ENCODE measurements at places on chromosomes 2 and 18.

GRCh38 chr2:202760848-202761247 is 110.7 kb downstream of the ICA1L start:
- DNase-seq = no peak

- no peak for DNase-seq
These were observed 312.5 kb downstream of the MYCN start for GRCh38 chr2:16252891-16253290.

GRCh38 chr2:68742626-68743415 is 8.2 kb downstream of the ARHGAP25 start:
- no peak for DNase-seq

DNA sequence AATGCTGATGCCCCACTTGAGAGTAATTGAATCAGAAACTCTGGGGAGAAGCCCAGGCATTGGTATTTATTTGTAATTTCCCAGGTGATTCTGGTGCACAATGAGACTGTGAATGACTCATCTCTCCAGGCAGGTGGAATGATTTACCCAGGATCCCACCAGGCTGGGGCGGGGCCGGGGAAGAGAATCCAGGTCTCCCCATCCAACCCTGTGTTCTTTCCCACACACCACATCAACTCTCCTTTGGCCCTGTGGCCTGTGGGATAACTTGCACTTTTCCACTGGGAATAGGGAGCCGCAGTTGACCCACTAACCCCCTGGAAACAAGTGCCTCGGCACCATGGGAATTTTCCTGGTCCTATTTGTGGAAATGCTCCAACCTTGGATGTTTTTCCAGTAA is 409.8 kb downstream of the ZNF521 start:
- no peak for DNase-seq

DNA sequence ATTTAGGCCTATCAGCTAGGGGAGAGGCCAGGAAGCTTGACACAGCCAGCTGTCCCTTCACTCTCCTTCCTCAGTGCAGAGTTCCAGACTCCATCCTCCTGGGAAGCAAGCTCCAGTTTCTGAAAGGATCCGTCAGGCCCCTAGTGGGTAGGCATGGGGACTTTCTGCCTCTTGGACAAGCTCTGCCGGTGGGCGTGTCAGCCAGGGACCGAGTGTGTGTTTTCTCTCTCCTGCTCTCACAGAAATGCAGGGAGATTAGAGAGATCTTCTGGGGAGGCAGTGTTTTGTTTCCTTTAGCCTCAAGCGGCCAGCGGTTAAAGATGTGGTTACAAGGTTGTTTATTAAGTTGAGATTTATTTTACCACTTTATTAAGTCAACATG is 29.9 kb upstream of the OTOS start:
- peak; percentile 63 for DNase-seq

- no peak for DNase-seq
These were observed 71.4 kb downstream of the GALR1 start for GRCh38 chr18:77320971-77321559.
